Cortex of kidney (tissue), 1 donor: ENCODE measurements at places on chromosomes 13 and 19.

- DNase-seq = no peak
Observed at GRCh38 chr13:106535552-106536243, at the start of gene EFNB2. Gene EFNB2 (minus strand): TSS chr13:106535662. CDS start chr13:106534964, 698 bp downstream.

- DNase-seq = no peak
Observed at GRCh38 chr13:85825454-85825853, 26.2 kb upstream of the SLITRK6 start.

- DNase-seq = no peak
Observed at GRCh38 chr19:45041125-45041524, 2.3 kb downstream of the CLASRP start.

- DNase-seq = no peak
Observed at GRCh38 chr13:25733696-25734435, 317.9 kb downstream of the SHISA2 start.

- no peak for DNase-seq
Observed at GRCh38 chr13:23778879-23779278, 110.3 kb downstream of the MIPEP start.

- no peak for DNase-seq
Observed at GRCh38 chr13:109226631-109227030, 559.8 kb downstream of the IRS2 start.

DNA sequence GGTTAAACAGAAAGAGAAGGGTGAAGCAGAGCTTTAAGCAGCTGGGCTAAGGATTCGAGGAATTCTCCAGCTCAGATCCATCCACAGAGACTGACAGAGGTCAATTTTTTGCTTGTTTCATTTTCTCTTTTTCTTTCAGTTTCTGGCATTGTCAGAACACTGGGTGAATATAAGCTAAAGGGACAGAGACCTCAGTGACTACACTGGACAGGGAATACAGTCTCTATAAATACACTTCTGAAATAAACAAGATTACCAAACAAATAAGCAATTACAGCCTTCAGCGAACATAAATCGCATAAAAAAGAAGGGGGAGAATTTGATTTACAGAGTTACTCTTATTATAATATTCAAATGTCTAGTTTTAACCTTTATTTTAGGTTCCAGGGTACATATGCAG is 3.7 kb upstream of the ZNF441 start:
- DNase-seq = no peak

DNA sequence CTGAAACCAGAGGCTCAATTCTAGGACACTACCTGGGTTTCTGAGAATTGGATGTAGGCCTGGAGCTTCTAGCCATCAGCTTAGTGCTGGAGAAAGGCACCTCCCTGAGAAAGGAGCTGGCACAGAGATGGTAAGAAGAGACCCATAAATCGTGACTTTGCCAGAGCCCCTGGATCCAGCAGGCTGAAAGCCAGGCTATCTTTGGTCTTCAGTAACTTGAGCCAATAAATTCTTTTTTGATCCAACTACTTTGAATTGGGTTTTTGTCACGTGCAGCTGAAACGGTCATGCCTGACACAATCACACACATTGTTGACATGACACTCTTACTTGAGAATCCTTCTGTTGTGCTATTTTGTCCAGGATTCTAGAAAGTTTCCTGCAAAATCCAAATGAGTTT is 103.4 kb downstream of the LHFPL6 start:
- DNase-seq = no peak

- no peak for DNase-seq
Observed at GRCh38 chr19:498977-499623, 2.8 kb downstream of the MADCAM1 start.

DNA sequence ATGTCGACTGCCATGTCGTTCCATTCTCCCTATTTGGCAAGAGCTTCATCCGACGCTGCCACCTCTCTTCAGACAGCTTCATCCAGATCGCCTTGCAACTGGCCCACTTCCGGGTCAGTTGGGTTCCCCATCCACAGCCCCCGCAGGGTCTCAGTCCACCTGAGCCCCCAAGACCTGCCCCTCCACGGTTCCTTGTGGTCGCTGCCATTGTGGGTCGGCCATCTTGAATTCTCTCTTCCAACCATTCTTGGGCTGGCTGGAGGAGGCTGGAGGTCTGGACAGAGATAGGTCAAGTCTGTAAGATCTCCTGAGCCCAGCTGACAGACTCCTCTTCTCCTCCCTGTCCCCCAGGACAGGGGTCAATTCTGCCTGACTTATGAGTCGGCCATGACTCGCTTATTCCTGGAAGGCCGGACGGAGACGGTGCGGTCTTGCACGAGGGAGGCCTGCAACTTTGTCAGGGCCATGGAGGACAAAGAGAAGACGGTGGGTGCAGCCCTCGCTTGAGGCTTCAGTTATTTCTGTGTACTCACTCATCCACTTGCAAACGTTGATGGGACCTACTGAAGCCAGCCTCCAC is 19.5 kb downstream of the CPT1C start:
- no peak for DNase-seq
